Suppressor macrophage treated with lipopolysaccharide for 4 hours (primary cell): ENCODE measurements at places on chromosomes 12 and 14.

DNA sequence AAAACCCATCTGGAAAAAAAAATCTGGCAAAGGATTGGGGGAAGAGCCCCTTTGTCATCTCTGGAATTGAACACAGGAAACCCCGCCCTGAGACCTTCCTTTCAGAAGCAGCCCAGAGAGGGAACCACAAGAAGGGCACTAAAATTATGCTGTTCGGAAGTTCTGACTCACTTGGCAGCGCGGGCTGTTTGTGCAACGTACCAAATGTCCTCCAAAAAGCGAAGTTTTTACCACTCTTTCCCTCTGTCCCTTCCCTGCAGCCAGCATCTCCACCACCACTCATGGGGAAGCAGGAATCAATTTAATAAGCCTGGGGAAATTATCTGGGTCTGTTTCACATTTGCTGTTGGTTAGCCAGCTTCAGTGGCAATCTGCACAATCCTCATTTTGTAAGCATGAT lies 3.2 kb upstream of the SYNE3 start:
- DNase-seq: peak; percentile 91

DNA sequence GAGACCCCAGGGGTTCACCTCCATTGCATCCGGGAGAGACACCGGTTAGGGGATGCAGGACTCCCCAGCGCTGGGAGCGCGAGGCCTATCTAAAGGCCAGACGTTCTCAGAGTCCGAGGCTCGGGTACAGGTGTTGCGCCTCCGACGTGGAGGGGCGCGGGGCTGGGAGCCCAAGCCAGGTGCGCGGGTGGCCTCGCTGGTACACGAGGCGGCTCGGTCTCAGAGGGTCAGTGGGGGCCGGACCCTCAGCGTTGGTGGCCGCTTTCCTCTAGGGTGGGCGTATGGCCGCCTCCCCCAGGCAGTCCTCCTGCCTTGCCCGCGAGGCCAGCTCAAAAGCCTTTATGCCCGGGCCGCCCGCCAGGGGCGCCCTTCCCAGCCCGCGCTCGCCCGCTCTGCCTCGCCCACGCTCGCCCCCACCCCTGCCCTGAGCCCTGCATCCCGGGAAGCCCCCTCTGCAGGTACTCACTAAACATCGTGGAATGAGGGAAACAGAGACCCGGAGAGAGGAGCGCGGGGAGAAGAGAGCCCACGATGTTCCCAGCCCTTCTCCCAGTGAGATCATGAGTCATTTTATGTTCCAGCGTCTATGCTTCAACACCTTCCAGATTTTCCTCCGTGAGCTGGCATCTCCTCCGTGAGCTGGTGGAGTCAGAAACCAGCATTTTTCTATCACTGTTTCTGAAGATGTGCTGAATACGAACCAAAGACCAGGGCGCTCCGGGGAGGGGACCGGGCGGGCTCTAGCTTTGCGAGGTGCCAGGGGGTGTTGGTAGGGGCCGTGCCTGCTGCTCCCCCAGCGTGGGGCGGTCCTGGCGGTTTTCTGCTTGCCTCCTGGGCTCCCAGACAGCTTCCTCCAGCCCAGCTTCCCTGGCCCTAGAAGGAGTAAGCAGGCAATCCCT lies 73.8 kb downstream of the DIO3 start:
- DNase-seq: no peak

DNA sequence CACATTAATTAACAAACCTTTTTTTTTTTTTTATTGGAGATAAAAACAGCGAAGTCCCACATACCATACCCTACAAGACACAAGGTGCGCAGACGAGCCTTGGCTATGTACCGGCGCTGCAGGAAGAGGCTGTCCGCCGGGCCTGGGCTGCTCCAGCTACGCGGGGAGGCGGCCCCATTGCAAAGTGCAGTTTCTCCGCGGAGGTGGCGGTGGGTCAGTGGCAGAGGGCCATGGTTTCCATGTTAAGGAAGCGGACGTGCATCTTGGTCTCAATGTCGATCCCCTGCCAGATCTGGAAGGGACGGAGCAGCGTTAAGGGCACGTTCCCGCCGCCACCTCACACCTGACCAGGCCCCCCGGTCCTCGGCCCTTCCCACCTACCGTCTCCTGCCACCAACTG lies 60.3 kb downstream of the TESC start:
- no peak for DNase-seq

GRCh38 chr12:70365398-70365647 lies 767 bp upstream of the KCNMB4 start:
- DNase-seq: no peak

DNA sequence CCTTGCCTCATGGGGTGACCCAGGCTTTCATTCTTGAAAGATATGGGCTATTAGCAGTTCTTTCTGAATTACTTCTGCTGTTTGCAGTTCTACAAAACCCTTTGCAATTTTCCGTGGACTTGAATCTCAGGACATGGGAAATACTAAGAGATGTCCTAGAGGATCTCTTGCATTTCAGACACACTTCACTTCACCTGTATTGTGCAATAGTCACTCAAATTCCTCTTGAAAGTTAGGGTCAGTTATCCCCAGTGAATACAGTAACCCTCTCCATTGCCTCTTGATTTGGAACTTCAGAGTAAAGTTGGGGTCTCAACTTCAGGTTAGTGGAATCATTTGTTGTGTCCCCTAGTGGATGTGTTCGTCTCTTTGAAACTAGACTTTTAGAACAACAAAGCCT lies 31.8 kb downstream of the YLPM1 start:
- no peak for DNase-seq

DNA sequence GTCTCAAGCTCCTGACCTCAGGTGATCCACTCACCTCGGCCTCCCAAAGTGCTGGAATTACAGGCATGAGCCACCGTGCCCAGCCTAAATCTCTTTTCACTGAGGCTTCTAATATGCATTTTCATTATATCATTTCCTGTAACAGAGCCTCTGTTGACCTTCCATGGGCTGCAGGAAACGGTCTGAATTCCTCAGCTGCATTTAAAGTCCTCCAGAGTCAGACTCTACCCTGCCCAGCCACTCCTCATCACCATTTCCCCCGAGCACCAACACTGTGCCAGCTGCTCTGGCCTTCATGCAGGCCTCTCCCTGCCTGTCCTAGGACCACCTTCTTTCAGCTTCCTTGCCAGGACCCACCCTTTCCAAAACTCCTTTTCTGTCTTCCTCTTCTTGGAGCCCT lies 9.8 kb upstream of the NFKBIA start:
- no peak for DNase-seq

- DNase-seq: peak; percentile 80
Measured at GRCh38 chr12:92300777-92301176, 155.1 kb upstream of the BTG1 start.

- DNase-seq: no peak
Measured at GRCh38 chr14:101781240-101782061, 19.9 kb downstream of the PPP2R5C start.

- DNase-seq: no peak
Measured at GRCh38 chr12:89386138-89386537, 33.8 kb upstream of the DUSP6 start.

DNA sequence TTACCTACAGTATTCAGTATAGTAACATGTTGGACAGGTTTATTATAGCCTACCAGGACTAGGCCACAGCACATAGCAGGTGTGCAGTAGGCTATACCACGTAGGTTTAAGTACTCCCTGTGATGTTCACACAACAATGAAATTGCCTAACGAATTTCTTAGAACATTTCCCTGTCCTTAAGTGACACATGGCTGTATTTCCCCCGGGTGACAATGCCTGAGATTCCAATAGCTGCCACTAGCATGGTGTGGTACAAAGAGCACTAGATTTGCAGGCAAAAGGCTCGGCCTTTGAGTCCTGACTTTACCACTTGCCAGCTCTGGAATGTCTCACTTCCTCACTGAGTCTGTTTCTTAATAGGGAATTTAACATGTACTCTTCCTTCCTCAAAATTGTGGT lies 19.7 kb downstream of the PTPN21 start:
- DNase-seq: peak; percentile 56

DNA sequence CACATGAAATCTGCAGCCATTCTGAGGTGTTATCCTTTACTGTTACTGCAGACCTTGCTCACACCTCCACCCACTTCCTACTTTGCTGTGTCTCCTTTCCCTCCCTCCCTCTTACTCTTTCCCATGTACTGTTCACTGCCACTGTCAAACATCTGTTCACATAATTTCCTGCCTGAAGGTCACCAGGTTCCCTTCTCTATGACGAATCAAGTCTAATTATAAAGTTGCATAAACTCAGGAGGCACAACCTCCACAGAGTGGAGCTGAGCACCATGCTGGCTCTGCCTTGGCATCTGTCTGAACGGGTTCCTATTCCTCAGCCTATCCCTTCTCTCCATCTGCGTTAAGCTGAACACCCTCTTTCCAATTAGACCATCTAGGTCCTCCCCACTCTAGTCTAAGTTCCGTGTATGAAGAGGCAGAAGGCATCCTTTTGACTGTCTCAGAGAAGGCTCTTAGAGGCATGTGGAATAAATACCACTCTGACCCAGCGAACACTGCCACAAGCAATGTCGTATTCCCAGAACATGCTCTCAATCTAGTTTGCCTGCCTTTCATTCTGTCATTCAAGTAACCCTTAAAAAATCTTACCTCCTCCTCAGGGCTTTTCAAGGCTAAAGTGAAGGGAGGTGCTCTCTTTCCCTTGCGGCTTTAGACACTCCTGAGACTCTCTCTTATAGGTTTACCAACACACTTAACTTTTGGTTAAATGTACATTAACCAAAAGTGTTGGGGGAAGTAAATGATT lies 48.7 kb downstream of the ACADS start:
- no peak for DNase-seq

- DNase-seq: no peak
Measured at GRCh38 chr12:78099806-78100205, 269.1 kb downstream of the NAV3 start.

GRCh38 chr12:2722806-2723205 lies 72.0 kb upstream of the FKBP4 start:
- no peak for DNase-seq

GRCh38 chr12:124588751-124589267 lies 21.4 kb upstream of the NCOR2 start:
- peak; percentile 78 for DNase-seq

GRCh38 chr14:57485635-57486034 lies 8.0 kb downstream of the CCDC198 start:
- DNase-seq: no peak

DNA sequence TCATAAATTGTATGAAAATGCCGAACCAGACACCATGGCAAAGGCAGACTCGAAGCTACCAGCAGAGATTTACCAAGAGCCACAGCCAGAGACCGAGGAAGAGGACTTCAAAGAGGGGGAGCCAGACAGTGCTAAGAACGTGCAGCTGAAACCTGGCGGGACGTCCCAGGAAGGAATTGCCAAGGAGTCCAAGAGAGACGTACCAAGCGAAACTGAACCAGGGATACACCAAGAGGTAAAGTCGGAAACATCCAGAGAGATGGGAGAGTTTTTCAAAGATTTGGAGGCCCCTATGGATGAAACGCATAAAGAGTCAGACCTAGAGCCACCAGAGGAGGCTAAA lies 294 bp downstream of the SAMD15 start:
- no peak for DNase-seq

DNA sequence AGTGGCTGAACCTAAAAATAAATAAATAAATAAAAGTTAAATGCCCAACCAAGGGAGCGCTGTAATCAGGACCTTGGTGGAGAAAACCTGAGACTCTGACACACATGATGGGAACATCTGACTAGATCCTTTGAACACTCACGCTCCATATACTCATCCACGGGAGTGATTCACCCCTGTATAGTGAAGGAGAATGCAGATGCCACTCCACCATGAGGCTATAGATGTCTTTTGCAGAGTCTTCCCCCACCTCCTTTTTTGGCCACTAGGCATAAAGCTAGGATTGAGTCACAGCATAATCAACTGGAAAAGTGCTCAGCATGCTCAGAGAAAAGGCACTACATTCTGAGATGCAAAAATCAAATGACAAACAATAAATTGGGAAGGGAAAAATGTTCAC lies 19.0 kb downstream of the ADAM20 start:
- no peak for DNase-seq

- DNase-seq: no peak
Measured at GRCh38 chr14:56587701-56588100, 8.1 kb downstream of the TMEM260 start.

DNA sequence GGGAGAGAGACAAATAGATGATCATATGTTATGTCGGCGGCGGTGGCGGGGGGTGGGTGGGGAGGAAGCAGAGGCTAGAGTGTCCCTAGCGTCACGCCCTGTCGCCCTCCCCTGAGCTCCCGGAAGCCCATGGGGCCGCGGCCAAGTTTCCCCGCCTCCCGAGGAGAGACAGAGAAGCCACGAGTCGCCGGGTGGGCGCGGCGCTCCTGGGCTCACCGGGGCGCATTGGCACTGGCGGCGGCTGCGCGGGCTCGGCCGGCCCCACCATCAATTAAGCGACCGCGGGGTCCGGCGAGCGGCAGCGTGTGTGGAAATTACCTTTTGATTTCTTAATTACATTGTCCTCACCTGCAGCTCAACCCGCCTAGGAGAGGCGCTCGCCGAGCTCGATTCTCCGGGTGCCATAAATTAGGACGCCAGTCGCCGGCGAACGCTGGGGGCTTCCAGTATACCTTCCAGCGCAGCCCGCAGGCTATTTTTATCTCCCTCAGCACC lies 119.9 kb upstream of the LHX5 start:
- DNase-seq: peak; percentile 30

GRCh38 chr12:66063916-66064315 lies 66.6 kb downstream of the LLPH start:
- DNase-seq: no peak

- peak; percentile 1 for DNase-seq
Measured at GRCh38 chr12:79300199-79300568, 390.6 kb downstream of the PAWR start.

- DNase-seq: no peak
Measured at GRCh38 chr14:36656687-36657398, 4.8 kb upstream of the PAX9 start.

DNA sequence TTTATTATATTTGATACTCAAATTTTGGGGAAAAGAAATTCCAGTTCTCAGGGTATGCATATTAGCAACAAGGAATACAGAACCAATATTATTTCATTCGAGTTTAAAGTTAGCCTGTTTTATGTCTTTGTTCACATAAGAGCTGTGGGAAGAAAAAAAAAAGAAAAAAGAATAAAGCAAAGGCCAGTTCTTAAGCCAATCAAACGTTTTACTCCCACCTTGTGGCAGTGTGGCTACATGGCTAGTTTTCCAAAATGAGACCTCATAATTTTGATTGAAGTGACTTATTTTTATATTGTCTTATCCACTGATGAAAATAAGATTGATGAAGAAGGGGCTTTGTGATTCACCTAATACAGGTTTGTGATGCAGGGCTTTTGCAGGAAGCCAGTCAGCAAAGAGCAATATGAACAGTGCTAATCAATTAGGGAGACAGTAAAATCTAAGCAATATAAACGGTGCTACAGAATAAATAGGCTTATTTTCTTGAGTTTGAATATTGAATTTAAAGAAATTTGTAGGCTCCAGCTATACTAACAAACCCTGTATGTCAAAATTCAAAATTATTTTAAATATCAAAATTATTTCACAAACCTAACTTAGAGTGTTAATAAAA lies 624.1 kb upstream of the FOXG1 start:
- DNase-seq: no peak
